Neural progenitor cell (in vitro differentiated cells): ENCODE measurements at places on chromosomes 11 and 22. TPM values are rescaled to one million over a fixed set of nuclear protein-coding genes. Genes with fewer than 3 reads are reported as not detected.
A peak's percentile ranks its signal among the peaks of the same experiment; 100 is the strongest.

DNA sequence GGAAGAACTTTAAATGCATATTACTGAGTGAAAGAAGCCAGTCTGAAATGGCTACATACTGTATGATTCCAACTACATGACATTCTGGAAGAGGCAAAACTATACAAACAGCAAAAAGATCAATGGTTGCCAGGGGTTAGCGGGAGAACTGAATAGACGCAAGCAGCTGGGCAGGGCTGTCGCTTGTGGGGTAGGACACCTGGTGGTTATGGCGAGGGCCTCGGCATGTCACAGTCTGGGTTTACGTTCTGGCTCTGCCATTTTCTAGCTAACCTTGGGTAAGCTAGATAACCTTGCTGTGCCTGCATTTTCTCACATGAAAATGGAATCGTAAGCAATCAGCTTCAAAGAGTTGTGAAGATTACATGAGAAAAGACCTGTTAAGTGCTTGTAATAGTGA is 55.2 kb upstream of the SYT13 start:
- peak; percentile 43 for DNase-seq

DNA sequence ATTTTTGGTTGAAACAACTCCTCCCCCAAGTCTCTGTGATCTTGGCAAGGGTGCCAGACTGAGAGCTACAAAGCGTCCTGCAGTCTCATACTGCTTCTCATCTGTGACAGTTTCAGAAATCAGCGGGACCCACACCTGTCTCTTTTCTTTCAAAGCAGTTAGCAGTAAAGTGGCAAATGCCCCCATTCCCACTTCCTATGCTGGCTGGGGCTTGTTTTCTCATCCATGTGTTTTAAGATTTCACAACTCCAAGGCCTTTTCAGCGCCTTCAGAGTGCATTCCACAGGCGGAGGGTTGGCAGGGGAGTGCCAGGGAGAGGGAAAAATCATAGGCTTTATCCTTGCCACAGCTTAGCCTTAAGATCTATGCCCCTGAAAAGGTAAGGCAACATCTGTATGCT is 493.5 kb downstream of the OPCML start:
- DNase-seq: no peak

GRCh38 chr11:128904656-128905344 is 13.6 kb downstream of the KCNJ5 start:
- DNase-seq: peak; percentile 63

- no peak for DNase-seq
These were observed 109.5 kb downstream of the SNX19 start for GRCh38 chr11:130806746-130807145.

DNA sequence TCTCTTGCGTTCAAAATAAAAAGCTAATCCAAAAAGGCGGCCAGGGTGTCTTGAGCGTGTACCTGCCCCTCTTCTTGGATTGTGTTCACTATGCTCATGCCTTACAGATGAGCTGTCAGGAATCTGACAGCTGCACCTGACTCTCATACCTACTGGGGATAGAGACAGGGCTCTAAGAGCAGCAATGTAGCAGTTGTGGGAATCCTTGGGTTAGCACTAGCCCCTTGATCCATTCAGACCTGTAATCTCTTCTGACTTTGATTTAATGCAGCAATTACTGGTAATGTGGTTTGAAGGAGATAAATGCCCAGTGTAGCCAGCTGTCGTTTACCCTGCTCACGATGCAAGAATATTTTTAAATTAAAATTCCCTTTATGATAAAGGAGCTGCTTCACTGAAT is 145.8 kb downstream of the APOL5 start:
- DNase-seq: no peak

DNA sequence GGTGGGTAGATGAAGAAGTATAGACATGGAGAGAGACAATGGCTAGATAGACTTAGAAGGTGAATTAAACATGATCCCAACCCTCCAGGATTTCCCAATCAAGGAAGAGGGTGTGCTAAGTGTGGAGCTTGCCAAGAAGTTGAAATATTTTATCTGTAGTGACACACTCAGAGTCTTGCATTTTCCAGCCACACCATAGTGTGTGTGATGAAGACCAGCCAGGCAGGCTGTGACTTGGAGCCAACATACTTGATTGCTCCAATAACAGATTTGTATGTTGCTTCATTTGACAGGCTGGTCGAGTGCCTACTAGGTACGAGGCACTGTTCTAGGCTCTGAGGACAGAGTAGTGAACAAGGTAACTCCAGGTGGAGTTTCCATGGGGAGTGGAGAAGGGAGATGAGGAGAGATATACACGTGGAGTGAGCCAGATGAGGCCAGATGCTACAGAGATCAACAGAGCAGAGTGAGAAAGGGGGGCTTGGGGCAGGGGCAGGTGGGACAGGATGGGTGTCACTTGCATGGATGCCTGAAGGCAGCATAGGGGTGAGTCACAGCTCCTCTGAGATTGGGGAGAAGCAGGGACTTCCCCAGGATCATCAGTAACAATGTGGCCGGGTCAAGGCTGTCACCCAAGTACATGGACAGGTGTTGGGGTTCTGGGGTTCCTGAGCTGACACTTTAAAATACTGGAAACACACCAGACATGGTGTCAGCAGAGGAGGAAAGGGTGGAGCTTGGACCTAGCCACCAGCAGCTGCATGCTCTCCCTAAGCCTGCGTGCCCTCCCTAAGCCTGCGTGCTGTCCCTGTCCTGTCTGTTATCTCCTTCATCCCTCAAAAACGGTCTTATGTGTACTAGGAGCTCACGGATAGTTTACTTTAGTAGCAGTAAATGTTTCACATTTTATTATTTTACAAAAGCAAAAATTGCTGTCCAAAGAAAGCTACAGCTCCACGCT is 23.6 kb downstream of the PDGFB start:
- DNase-seq: no peak

HBG2 gene
- total RNA-seq: not detected in 2 replicates

GRCh38 chr11:108025387-108026080 is 16.8 kb downstream of the CUL5 start:
- no peak for DNase-seq

ARSA gene
- total RNA-seq: 4.2 and 18.4 TPM in 2 replicates
